SIG-M5 (cell line): ENCODE measurements at places on chromosomes 12 and 14.

DNA sequence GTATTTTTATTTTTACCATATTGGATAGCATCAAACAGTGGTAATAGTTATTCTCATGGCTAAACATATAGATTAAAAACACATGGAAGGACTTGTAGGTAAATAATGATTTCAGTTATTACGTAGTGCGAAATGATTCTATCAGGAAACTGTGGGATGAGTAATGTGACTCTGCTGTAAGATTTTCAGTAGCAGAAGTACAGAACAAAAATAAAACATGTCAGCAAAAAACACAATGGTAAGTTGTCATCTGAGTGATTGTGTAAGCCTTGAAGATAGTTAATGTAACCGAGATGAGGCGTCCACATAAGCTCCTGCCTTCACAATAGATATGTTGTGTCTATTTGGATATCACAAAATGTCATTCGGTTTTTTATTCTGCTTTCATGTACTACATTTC is 99.8 kb downstream of the BORCS5 start:
- no peak for DNase-seq

DNA sequence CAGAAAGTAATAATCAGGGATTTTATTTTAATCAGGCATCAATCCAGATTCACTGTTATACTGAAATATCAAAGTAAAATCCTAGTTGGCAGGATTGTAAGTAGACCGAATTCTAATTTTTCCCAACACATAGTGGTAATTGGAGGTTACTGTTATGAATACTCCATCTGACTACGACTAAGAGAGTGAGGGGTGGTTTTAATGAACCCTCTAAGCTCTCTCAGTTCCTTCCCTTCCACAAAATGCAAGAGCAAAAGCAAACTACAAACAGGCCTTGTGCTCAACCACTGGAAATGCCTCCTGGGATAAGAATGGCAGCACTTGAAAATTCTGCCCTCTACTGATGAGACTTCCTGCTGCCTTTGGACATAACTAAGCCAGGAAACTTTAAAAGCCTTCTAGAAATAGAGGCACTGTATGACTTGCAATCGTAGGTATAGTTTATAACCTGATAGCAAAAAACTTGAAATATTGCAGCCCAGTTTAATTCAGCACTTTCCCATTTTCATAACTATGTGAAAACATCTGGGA is 184.8 kb downstream of the SLC16A7 start:
- DNase-seq, result no peak

GRCh38 chr12:47303995-47304560 is 224.3 kb upstream of the AMIGO2 start:
- DNase-seq, result no peak

GRCh38 chr12:27657296-27657695 is 39.0 kb upstream of the REP15 start:
- DNase-seq, result no peak

DNA sequence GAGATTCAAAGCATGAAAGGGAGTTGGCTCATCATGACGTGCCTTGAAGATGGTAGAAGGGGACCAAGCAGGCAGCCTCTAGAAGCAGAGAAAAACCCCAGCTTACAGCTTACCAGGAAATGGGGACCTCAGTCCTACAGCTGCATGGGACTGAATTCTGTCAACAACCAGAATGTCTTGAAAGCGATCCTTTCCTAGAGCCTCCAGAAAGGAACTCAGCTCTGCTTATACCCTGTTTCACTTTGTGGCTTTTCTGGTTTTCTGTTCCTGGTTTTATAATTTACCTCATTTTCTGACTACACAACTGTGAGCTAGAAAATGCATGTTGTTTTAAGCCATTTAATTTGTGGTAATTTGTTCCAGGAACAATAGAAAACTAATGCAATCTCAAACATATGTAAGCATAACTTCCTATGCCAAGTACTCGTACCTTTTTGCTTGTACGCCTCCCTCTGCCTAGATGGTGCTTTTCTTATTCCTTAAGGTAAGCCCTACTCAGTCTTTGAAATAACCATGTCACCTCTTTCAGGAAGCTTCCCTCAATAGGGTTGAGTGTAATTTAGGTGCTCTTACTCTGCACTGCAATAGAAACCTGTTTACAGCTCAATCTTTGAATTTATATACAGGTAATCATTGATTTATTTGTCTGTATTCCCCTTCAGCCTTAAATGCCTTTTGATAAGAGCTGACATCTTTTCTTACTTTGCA is 348.8 kb downstream of the TMEM117 start:
- no peak for DNase-seq

- DNase-seq, result no peak
Observed at GRCh38 chr12:51823875-51824565, 24.5 kb downstream of the FIGNL2 start.

DNA sequence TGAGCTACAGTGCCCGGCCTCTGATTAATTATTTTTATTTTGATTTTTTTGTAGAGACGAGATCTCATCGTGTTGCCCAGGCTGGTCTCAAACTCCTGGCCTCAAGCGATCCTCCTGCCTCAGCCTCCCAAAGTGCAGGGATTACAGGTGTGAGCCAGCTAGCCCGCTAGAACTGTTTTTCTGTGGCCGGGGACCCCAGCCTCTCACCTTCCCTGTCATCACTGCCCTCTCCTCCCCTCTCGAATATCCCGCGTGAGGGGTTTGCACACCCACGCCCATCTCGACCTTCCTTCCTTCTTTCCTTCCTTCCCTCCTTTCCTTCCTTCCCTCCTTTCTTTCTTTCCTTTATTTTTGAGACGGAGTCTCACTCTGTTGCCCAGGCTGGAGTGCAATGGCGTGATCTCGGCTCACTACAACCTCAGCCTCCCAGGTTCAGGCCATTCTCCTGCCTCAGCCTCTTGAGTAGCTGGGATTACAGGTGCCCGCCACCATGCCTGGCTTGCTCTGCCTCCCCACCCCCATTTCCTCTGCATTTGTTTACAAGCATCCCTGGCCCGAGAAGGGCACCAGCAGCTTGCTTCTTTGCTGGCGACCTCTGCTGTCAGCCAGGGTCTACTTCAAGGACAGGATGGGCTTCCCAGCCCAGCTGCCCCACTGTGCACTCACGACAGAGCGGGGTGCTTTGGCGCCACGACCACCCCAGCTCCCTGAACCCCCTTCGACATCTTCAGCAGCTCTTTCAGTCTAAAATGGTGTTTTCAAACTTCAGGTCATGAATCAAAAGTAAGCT is 4.3 kb upstream of the TRAF3 start:
- no peak for DNase-seq

DNA sequence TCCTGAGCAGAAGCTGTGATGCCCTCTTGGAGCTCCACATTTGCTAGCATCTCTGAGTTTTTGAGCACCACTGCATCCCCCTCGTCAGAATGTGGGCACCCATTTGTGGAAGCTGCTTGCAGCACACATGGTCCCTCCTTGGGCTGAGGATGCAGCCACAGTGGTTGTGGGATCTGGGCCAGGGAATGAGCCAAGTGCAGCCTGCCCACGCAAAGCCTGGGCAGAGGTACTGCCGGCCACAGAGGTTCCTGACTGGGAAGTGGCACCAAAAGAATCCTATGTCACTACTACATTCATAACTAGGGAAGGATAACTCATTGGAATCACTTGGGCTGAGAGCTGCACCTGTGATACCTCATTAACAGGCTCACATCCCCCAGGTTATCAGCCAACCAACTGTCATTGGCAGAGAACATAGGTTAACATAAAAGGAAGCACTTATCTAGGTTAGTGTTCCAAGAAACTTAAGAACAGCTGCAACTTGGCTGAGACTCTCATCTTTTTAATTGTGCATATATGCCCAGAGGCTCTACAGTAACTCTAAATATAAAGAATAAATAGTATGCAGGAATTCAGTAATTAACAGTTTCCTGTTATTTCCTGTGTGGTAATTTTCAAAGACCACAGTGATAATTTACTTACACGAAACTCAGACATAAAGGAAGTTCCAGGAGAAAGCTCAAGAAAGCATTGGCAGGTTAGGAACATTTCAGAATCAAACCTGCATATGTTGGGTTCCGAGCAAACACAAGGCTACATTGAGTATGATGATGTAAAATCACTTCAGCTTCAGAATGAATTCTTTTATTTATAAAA is 145.3 kb downstream of the BCAT1 start:
- DNase-seq, result no peak

DNA sequence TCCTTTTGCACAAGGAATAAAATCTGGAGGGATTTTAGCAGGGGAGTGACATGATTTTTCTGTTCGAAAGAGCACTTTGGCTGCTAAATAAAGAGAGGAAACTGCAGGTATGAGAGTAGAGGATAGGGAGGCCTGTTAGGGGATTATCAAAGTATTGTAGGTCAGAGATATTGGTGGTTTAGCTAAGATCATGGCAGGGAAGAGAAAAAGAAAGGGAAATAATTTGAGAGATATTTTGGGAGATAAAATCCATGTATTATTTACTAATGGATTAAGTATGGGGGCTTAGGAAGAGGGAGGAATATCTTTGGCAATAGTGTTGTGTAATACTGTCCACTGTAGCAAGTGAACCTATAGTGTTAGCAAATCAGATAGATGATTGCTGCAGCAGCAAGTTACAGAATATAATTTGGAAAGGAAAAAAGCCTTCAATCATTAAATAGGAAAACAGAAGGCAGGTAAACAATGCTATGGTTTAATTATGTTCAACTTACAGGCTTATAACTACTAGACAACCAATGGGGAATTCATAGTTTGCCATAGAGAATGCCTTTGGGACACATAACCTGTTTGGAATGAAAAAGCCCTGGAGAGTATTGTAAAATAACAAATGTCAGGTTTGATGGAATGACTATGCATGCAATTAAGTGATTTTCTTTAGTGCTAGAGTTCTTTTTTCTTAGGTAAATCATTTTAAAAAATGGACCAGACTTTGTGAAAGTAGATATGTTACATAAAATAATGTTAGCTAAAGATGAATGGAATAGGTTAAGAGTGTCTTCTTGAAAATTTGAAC is 50.5 kb downstream of the ADIPOR2 start:
- no peak for DNase-seq

DNA sequence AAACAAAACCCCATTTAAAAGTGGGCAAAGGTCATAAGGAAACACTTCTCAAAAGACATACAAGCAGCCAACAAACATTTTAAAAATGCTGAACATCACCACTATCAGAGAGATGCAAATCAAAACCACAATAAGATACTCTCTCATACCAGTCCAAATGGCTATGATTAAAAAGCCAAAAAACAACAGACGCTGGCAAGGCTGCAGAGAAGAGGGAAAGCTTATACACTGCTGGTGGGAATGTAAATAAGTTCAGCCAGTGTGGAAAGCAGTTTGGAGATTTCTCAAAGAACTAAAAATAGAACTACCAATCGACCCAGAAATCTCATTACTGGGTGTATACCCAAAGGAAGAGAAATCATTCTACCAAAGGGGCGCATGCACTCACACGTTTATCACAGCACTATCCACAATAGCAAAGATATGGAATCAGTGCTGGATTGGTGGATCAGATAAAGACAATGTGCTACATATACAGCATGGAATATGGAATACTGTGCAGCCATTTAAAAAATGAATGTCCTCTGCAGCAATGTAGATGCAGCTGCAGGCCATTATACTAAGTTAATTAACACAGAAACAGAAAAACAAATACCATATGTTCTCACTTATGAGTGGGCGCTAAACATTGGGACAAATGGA is 102.1 kb upstream of the DAAM1 start:
- no peak for DNase-seq

GRCh38 chr14:55438066-55438683 is 2.2 kb downstream of the TBPL2 start:
- DNase-seq, result no peak

GRCh38 chr12:23113781-23114180 is 488.8 kb downstream of the ETNK1 start:
- DNase-seq, result no peak

DNA sequence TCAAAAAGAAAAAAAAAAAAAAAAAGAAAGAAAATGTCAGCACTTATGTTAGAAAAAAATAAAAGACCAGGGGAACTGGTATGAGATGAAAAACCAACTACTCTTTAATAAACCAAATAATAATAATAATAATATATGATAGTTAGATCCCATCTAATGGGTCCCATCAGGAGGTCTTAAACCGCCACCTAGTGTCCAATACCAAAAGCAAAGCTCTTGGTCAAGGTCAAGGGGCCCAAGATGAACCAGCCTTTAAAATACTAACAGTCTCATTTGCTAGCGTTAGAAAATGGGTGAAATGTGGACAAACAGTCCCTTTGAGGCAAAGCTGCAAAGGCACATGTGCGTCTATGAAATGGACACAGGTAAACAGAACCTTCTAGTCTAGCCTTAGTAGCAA is 12.3 kb downstream of the BRAP start:
- DNase-seq, result no peak

DNA sequence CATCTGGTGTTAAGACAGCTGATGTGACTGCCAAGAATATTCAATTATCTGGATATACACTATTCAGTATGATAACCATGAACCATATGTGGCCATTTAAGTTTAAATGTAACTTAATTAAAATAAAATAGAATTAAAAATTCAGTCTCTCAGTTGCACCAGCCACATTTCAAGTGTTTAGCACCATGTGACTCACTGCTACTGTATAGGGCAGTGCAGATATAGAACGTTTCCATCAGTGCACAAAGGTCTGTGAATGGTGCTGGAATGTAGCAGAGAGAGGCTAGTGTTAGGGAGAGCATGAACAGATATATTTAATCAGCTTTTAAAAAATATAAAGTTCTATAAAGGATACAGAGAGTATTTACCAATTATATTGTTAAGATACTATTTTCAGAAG is 28.7 kb downstream of the ARID4A start:
- no peak for DNase-seq

DNA sequence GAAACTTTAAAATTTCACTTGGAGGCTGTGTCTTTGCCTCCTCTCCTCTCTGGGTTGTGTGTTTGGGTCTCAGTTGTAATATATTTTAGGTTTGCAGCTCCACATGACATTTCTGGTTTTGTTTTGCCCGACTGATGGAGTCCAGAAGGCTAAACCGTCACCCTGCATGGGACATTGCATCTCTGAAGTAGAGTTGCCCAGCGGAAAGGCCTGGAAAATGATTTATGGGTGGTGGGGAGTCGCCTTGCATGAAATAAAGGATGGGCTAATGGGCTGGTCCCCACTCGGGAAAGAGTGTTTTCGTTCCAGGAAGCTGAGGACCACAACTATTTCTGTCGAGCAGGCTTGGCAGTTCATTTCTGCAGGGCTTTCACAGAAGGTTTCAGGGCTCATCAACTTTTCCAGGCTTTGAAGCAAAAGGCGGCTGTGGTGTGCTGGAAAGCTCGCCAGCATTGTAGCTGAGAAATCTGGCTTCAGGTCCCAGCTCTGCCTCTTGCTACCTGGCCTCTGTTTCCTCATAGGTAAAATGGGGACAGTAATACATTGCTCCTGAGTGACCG is 74.8 kb upstream of the GSC start:
- no peak for DNase-seq

- DNase-seq, result no peak
Observed at GRCh38 chr14:76514213-76514998, 138.5 kb downstream of the ESRRB start.
